Stimulated activated CD8-positive, alpha-beta memory T cell treated with anti-CD3 and anti-CD28 coated beads, Interleukin-4, amount 100 ng/mL, for 4 hours (primary cell): ENCODE measurements at places on chromosomes 4 and X.

GRCh38 chr4:7802093-7802726, 137.5 kb downstream of the AFAP1 start:
- DNase-seq: peak; percentile 40

- DNase-seq: no peak
These were observed 123.4 kb downstream of the NWD2 start for GRCh38 chr4:37367901-37368300.

- no peak for DNase-seq
These were observed 148.4 kb downstream of the AR start for GRCh38 chrX:67692246-67692645.

DNA sequence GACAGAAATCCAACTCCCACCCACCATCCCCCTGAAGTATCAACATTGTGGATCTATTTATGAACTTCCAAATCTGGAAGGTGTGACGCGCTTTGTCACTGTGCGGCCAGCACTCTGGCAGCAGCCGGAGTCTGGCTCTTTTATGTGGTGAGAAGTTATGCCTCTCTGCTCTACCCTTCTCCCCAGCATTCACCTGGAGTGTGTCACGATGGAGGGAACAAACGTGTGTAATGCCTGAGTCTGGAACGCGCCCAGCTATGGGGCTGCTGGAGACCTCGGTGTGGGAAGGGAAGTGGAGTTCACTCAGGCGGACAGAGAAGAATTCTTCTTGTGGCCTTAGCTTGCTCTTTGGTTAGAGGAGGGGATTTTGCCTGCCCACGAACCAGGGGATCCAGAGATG, 222.1 kb upstream of the RPL34 start:
- no peak for DNase-seq
